Fibroblast of lung (primary cell): ENCODE measurements at places on chromosomes 2 and 18. TPM values are rescaled to one million over a fixed set of nuclear protein-coding genes. Genes with fewer than 3 reads are reported as not detected.
A peak's percentile ranks its signal among the peaks of the same experiment; 100 is the strongest.

GRCh38 chr2:162115076-162115475, 37.0 kb downstream of the GCG start:
- DNase-seq = no peak

DNA sequence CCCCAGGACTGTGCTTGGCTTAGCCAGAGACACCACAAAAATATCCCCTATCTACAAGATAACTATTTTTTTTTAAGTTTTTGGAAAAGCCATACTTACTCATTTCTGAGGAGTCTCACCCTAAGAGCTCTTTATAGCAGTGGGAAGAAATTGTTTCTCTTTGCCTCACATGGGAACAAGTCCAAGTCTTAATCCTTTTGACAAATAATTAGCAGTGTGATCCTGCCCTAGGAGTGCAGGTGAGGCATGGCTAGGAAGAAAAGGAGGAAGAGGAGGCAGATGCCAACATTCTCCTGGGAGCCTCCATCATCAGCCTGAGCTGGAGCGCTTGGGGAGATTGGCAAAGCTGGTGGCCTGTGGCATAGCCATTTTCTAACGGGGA, 115.6 kb downstream of the STPG4 start:
- DNase-seq = no peak

GRCh38 chr2:29110916-29111535, 4.2 kb upstream of the CLIP4 start:
- DNase-seq = no peak

DNA sequence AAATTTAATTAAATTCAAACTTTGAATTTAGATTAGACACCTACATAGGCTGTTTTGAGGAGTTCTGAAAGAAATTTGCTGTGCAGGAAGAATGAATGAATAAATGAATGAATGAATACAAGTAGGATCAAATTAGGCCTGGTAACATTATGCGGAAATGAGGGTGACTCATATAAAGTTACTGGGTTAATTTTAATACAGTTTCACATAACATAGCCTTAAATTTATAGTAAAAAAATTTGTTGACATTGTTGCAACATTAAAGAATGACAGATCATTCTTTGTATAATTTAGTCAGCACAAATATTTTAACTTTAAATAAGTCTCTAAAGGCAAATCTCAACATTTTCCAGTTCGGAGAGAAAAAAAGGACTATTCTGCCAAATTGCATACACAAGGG, 1293.1 kb upstream of the SLC39A10 start:
- DNase-seq = no peak

DNA sequence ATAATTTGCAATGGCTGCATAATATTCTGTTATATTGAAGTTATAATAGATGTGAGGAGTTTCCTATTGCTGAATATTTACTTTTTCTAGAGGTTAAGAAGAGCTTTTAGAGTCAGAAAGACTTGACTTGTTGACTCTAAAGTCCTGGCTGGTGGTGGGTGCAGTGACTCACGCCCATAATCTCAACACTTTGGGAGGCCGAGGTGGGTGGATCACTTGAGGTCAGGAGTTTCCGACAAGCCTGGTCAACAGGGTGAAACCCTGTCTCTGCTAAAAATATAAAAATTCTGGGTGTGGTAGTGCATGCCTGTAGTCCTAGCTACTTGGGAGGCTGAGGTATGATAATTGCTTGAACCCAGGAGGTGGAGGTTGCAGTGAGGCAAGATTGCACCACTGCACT, 33.9 kb upstream of the ATIC start:
- peak; percentile 48 for DNase-seq

GRCh38 chr2:101753720-101754490, 56.4 kb downstream of the MAP4K4 start:
- no peak for DNase-seq

DNA sequence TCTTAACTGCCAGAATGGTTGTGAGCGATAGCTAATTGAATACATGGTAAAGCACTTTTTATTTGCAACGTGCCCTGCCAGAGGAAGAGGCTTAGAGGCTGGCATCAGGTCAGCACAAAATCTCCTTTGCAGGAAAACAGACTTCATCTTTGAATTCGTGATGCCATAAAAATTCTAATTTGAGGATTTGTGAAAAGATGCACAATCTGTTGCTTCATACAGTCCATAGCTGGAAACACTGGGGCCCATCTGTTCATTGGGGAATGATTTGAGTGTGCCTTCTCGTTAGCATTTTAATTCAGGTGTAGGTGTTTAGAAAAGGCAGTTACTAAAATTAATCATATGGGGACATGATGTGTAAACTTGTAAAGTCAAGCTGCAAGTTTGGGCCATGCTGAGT, 876.0 kb downstream of the SLC4A3 start:
- no peak for DNase-seq

DNA sequence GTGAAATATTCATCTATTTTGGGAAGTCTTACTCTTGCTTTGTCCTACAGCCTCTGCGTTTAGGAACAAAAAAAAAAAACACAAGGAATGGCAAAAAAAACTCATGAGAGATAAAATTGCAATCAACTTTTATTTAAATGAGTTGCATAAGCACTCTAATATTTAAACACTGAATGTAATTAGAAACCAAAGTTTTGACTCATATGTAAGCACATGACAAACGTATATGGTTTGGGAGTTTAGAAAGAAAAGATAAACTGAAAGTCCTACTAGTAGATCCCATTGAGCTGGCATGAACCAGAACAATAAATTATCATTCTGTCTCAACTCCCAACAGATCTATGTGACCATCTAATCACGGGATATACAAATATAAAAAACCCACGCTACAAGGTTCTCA, 44.8 kb downstream of the REV1 start:
- peak; percentile 62 for DNase-seq

DNA sequence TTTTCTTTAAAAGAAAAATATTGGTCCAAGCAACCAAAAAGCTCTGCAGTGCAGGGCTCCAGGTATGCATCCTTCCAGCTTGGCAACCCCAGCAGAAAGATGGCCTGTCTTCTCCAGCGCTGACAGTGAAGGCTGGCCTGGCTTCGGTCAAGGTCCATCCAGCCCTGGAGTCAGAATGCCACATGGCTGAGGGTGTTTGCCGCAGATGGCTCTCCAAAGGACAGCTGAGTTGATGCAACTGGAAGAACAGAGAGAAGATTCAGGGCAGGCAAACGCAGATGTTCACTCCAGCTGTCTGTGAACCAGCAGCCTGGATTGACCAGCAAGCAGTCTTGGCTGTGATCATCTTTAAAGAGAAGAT, 51.4 kb downstream of the MARCO start:
- no peak for DNase-seq

- DNase-seq = peak; percentile 74
Measured at GRCh38 chr2:62456721-62457539, 49.1 kb downstream of the TMEM17 start.

DNA sequence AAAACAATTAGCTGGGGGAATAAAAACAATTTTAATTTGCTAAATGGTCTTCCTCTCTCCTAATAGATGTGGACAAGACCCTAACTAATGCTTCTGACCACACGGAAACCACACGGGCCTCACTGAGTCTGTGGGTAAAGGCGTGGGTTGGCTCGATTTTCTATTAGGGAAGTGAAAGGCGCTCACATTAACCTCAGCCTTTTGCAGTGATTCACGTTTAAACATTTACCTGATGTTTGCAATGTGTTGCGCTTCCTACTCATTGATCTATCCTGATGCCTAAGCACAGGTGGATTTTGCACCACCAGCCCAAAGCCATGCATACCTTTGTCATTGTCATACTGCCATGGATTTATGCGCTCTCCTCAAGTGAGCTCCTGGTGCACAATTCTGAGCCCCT, 35.6 kb upstream of the NRP2 start:
- DNase-seq = no peak

DNA sequence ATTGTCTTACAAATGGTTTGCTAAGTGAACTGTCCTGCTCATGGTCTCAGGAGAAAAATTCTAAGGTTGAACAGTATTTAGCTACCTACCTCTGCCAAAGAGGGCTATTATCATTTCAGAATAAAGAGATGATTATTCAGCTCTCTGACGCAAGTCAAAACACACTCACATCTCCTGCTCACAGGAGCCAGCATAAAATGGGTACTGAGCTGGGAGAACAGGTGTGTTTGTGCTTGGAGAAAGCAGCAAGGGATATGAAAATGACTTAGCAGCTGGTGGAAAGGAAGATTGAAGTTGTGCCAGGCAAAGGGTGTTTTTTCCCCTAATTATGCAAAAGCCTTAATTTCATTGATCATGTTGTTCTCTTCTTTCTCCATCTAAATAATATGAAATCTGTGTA, 47.3 kb upstream of the TANK start:
- DNase-seq = no peak

- peak; percentile 11 for DNase-seq
Measured at GRCh38 chr2:48144777-48145176, 238.5 kb upstream of the FBXO11 start.

- no peak for DNase-seq
Measured at GRCh38 chr2:187989925-187990623, 301.6 kb upstream of the GULP1 start.

DNA sequence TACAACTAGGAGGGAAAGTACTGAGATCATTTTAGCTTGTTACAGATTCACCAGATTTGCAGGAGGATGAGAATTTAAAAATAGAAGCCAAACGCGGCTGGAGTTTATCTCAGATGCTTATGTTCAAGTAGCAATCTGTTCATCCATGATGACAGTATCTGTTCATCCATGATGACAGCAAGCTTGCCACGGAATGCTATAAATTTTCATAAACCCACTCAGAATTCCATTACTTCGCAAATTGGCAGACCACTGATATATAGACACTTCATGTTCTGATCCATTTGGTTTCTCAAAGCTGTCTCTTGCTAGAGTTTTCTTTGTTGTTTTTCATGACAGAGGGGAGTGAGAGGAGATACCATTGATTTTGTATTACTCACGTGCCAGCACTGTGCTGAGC, 84.2 kb downstream of the GAREM1 start:
- no peak for DNase-seq

GRCh38 chr2:37091873-37092272, 7.6 kb downstream of the GPATCH11 start:
- no peak for DNase-seq

- DNase-seq = peak; percentile 87
Measured at GRCh38 chr2:180184506-180184905, 177.4 kb upstream of the CWC22 start.

DNA sequence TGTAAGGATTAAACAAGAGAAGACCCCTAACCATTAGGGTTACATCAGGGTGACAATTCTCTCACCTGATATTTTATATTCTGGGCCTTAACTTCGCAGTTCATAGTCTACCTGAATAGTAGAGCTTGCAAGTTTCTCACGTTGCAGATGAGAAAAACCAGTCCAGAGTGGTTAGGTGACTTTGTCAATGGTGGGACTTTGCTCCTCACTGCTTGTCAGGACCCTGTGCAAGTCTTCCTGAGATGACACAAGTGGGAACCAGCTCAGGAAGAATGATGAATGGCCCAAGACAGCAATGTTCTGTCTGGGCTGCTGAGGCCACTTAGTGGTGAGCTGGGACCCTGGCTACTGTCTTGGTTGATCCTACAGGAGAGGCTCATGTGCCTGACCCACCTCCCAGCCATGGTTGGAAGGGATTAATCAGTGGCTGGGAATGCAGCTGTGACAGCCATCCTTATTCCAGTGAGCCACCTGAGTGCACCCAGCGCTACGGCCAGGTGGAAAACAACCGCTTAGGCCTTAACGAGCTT, 16.9 kb downstream of the LGALSL start:
- no peak for DNase-seq

GRCh38 chr2:69945941-69946340, 15.5 kb downstream of the ASPRV1 start:
- DNase-seq = no peak

DNA sequence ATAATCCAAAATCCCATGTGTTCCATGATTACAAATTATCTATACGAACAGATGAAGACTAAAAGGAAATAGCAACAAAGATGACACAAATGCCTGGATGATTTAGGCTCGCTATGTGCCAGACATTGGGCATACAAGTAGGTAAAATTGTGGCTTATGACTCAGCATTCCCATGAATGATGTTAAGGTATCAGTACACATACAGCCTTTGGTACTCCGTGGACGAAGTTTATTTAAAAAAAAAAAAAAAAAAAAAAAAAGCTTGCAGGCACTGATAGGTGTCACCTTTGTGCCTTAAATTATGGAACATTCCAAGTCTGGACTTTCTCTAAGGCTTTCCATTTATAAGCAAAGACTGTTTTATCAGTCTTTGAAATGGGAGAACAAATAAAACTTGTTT, 2.7 kb downstream of the CHAC2 start:
- peak; percentile 27 for DNase-seq

DNA sequence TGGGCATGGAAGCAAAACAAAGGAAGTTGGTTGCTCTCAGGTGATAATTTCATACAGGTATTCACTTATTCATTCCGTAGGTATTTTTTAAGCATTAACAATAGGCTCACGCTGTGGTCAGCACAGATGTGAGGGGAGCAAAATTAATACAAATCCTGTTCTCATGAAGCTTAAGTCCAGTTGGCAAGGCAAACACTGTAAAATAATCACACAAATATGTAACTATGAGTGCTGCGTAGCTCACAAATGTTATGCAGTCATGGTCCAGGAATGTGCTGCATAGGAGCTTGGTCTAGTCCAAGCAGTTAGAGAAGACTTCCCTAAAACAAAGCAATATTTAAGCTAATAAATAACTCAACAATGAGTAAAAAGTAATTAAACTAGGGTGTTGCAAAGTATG, 23.9 kb downstream of the SP5 start:
- peak; percentile 93 for DNase-seq

DNA sequence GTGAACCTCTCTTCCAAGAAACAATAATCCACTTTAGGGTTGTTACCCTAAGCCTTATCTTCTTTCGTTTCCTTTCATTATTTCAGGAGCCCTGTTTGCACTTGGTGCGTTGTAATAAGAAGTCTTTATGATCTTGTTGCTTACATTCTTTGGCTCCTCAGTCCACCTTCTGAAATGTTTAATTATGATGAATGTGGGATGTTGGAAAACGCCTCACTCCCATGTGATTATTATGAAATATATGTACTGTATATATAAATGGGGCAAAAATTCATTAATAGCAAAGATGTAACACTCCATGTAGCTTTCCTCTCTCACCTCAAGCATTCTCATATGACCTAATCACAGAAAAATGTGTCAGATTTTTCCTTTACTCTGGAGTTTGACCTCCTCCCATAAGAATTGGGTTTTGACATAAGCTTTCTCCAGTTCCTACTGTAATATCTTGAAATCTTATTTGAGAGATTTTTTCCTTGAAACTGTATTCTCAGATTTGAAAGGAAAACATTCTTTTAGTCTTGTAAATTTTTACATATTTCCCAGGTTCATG, 397.2 kb upstream of the FANCL start:
- peak; percentile 46 for DNase-seq

Gene FAM161A
- 2.6 and 3.1 TPM in 2 replicates for total RNA-seq

Gene ABCB11
- not detected in 2 replicates for total RNA-seq

Gene NCKAP5
- 1.0 and 2.6 TPM in 2 replicates for total RNA-seq

Gene ATP6V1B1
- 0.77 and 2.1 TPM in 2 replicates for total RNA-seq

Gene ST8SIA3
- total RNA-seq = not detected in 2 replicates

Gene HTR2B
- total RNA-seq = 31.1 and 92.5 TPM in 2 replicates

Gene SLC4A3
- 1.3 and 1.5 TPM in 2 replicates for total RNA-seq

Gene PROC
- not detected in 2 replicates for total RNA-seq

Gene DTNB
- total RNA-seq = 4.1 and 5.4 TPM in 2 replicates

Gene GALNT14
- under 0.01 and 0.83 TPM in 2 replicates for total RNA-seq
